Activated effector memory CD4-positive, alpha-beta T cell treated with Interleukin-2 at 50 U/mL for 16 hours (primary cell): ENCODE measurements at places on chromosomes 12 and 14.

DNA sequence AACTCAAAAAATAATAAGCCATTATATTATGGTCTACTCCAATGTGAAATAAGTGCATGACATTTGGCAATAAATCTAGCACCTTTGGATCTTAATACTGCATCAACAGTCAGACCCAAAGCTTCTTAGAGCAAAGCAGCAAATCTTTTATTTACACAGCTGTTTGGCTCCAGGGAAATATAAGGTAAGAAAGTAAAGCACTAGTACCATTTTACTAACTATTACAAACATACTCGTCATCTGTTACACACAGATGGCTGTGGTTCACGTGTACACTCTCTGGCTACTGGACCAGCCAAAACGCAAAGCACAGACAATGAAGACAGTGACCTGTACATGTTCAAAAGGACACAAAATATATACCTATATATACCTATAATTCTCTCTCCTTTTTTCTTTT, 2.8 kb downstream of the FGD6 start:
- DNase-seq, result no peak

DNA sequence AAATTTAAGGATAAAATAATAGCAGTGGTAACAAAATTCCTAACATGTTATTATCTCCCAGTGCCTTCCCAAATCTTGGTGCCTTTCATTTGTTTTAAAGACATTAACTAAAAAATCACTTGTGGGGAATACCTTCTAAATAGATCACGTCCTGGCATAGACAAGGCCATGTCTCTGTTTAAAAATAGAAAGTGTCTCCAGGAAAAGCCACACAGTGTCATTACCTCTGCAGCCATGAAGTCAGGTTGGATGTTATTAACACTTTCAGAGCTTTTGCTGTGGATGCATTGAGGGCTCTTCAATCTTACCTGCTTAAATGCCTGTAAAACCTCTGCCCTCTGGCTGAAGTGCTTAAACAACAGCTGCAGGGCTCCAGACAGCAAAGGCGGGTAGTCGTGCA, 211.1 kb downstream of the ITPR2 start:
- no peak for DNase-seq

DNA sequence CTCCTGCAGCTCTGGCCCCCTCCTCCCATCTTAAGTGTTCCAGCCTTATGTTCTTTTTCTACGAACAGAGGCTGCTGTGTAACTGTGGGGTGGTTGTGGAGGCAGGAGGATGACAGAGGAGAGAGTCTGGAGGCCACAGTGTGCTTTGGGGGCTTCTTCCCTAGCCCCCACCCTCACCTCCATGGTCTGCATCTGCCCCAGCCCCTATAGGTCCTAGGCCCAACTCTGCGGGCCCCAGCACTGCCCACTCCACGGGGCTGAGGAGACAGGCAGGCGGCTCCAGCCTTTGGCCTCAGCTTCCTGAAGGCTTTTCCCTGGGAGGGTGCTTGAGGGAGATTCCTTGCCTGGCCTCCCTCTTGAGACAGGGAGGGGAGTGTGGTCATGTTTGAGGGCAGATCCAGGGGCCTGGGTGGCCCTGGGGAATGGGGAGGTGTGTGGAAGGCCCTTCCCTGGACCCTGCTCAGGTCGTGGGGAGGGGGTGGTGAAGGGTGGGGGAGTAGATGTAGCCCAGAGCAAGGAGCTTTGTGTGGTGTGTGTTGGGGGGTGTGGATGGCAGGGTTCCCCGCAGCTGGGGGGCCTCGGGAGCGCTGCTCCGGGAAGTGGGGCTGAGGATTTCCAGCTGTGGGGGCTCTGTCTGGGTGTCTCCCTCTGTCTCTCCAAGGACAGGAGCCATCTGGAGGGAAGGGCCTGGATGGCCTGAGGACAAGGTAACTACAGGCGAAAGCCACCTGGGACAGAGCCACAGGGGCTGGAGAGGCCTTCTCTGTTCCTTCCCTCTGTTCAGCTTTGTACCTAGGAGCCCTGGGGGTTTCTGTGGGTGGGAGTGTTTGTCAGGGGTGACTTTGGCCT, 1.1 kb downstream of the SMIM41 start:
- no peak for DNase-seq

DNA sequence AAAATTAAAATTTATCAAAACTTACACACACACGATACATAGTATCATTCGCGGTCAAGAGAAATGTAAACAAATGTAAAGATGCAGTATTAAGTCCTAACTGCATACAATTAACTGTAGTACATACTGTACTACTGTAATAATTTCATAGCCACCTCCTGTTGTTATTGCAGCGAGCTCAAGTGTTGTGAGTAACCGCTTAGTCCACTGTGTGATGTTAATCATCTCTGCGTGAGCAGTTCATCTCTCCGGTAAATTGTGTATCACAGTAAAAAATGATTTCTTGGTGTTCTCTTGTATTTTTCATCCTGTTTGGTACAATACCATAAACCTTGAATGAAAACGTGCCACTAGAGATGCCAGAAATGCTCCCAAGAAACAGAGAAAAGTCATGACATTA, 6.5 kb downstream of the EPS8 start:
- no peak for DNase-seq

DNA sequence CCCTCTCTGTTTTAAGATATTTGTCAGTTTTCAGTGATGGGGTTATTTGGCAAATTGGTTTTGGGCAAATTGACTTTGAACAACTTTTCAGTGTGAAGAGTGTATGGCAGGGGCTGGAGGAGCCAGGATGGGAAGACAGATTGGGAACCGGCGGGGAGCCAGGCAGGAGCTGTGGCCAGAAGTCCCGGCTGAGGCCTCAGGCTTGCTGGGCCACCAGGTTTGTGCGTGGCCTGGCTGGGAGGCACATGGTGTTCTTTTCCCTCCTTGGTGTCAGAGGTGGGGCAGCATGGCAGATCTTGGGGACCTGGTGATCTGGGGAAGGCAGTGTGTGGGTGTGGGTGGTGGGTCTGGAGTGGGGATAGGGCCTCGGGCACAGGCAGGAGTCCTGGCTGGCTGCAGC, 61.1 kb downstream of the SLC25A47 start:
- DNase-seq, result no peak

DNA sequence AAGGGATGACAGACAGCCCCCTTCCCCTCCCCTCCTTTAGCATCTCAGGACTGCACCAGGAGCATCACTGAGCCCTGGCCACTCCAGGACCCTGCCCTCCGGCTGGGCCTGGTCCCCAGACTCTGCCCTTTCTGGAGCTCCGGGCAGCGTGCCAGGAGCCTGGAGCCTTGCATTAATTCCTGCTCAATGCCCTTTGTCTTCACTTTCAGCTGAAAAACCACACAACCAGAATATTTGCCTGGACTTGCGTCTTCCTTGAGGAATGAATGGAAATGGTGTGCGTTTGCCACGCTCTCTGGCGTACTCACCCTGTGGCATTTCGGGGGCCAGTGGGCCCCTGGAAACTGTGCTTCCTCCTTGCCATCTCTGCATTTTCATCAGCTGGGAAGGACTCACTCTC, 8.5 kb upstream of the RFLNA start:
- no peak for DNase-seq

DNA sequence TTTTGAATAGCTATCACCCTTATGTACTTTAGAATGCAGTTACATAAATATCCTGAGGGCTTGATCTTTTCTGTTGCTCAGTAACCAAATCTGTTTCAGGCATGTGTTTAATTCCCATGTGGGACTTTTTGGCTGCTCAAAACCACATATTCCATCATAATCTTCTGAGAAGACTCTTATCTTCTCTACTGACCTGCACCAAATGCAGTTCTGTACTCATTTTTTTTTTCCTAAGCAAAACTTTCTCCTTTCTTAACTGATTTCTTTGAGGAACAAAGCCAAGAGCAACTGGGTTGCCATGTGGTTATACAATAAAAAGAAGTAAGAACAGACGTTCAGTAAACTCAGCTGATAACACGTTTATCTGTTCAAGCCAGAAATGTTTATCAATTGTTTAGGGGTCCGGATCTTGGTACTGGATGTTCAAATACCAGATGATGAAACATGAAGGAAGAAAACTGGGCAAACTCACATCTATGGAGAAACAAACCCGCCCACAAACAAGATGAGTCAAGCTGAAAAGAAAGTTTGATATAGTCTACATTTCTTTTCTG, 50.1 kb downstream of the TMEM132C start:
- DNase-seq, result no peak

DNA sequence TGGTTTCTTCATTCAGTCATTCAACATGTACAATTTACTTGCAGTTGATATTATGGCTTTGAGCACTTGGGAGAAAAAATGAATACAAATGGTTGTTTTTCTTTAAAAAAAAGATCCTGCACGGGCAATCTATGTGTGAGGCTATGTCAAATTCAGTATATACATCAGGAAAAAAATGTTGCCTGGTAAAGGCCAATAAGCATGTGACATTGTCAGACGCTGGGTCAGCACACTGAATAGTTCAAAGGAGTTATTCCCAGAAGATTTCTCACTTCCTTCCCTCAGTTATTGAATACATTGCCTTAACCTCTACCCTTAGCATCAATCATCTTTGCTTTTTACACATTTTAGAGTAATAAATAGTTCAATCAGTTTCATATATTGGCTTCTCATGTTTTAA, 319.2 kb downstream of the NUAK1 start:
- no peak for DNase-seq

- no peak for DNase-seq
Measured at GRCh38 chr12:53059434-53060063, 9.7 kb downstream of the TNS2 start.

GRCh38 chr14:66001356-66001755, 484.8 kb upstream of the CCDC196 start:
- no peak for DNase-seq

DNA sequence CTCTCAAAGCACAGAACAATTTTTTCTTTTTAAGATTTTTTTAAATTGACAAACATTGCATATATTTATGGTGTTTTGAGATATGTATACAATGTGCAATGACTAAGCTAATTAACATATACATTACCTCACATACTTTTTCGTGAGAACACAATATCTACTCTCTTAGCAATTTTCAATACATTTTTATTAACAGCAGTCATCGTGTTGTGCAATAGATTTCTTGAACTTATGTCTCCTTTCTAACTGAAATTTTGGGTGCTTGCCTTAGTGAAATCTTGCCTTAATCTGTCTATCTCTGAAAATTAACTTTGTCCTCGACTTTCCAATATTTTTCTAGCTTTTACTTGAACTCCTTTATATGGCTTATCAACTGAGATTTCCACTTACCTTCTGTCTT, 6.8 kb downstream of the OR10A7 start:
- DNase-seq, result no peak

- no peak for DNase-seq
Measured at GRCh38 chr14:77786148-77786547, 13.8 kb upstream of the ADCK1 start.

- DNase-seq, result no peak
Measured at GRCh38 chr14:61611880-61612630, 83.3 kb upstream of the HIF1A start.

DNA sequence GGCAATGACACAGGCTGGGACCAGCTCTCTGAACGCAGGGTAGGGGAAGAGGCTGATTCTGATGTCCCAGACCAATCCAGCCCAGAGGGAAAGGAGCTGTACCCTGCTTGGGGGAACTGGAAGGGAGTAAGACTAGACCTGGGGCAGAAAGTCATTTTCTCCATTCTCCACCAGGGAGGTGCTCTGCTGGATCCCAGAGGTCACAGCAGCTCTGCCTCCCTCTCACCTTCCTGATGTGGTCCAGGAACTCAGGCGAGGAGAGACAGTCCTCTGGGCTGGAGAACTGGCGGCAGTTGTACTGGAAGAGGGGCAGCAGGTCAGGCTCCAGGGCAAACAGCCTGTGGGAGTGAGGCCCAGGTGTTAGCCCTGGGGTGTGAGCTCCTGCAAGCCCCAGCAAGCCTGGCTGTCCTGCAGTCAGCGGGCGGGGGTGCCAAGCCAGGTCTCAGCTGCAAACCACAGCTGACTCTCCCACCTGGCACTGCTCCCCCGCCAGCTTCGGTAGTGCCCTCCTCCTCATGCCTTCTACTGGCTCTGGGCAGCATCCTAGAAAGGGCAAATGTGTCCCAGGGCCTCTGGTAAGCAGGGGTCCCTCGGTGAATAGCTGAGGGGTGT, 1.9 kb downstream of the NGB start:
- DNase-seq, result no peak

- no peak for DNase-seq
Measured at GRCh38 chr14:36344211-36344610, 23.8 kb upstream of the MBIP start.

GRCh38 chr14:69648480-69649451, 37.4 kb downstream of the SUSD6 start:
- no peak for DNase-seq

- DNase-seq, result no peak
Measured at GRCh38 chr14:42517806-42518500, 911.3 kb downstream of the LRFN5 start.

DNA sequence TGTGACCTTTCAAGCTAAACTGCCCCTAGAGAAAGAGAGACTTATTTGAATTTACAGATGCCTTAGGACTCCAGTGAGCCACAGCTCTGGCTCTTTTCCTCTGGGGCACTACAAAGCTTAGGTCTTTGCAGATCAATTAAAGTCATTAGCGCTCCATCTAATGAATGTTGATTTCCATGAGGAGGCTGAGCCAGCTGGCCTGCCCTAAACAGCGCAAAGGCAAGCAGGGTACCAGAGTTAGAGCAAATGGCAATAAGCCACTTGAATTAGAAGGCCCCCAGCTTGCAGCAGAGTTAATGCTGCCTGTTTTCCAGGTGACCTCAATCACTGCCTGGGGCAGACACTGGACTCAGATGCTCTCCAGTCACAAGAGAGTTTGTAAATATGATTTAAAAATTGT, 695.3 kb downstream of the DIO2 start:
- no peak for DNase-seq

GRCh38 chr12:98803468-98804209, 158.5 kb downstream of the APAF1 start:
- DNase-seq, result no peak

- DNase-seq, result no peak
Measured at GRCh38 chr12:87930627-87931026, 98.6 kb downstream of the C12orf50 start.

GRCh38 chr12:82952946-82953345, 266.2 kb downstream of the TMTC2 start:
- no peak for DNase-seq

DNA sequence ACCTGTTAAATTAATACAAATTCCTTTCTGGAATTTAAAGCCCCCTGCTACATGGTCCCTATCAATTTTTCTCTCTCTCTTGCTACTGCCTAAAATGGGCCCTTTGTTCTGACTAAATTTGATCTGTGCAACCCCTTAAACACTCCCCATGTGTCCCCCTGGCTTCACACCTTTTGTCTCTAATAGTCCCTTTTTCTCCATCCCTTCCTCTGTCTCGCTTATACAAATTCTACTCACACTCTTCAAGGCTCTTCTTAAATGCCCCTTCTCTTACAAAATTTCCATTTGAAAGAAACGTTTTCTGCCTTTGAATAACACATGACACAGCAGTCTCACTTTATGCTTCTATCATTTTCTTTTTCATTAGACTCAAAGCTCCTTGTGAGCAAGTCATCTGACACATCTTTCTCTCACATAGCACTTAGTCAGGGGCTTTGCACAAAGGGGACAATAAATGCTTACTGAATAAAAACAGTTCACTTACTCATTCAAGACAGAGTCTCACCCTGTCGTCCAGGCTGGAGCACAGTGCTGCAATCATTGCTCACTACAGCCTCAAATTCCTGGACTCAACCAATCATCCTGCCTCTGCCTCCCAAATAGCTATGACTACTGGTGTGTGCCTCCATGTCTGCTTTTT, 41.5 kb upstream of the NR2C1 start:
- DNase-seq, result no peak
